ENCODE measurements at places on chromosomes 1 and 21. TPM values are rescaled to one million over a fixed set of nuclear protein-coding genes. Genes with fewer than 3 reads are reported as not detected.

MXRA8 gene
- 50.4 TPM for total RNA-seq

IL19 gene
- not detected for total RNA-seq

- no peak for DNase-seq
Observed at GRCh38 chr1:4963251-4963650, 308.8 kb downstream of the AJAP1 start.

DNA sequence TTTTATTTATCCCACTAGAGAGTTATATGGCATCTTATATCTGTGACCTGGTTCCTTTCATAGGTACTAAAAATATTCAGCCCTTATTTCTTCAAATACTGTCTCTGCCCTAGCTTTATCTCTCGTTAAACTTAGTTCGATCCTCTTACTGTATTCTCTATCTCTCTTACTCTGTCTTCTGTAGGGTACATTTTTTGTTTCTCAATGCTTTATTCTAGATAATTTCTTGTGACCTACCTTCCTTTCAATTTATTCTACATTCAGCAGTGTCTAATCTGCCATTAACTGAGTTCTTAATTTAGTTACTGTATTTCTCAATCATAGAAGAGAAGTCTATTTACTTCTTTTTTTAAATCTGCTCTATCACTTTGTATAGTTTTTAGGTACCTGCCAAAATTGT, 1.8 kb upstream of the ZFP69 start:
- DNase-seq, result no peak

DNA sequence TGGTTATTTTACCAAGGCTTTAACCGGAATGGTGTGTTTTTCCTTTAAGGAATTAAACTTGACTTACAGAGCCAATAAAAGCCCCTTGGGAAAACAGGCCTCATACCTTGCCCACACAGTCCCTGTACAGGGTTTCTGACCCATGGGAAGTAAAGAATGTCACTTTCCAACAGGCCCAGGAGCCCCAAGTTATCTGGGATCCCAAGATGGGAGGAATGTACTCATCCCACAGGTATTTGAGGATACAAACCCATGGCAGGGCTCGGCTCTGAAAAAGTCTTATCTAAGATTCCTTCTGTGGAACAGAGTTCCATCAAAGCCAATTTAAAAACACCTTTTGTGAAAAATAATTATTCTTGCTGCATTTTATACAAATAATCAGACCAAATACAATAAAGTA, 15.3 kb upstream of the COX20 start:
- no peak for DNase-seq

DNA sequence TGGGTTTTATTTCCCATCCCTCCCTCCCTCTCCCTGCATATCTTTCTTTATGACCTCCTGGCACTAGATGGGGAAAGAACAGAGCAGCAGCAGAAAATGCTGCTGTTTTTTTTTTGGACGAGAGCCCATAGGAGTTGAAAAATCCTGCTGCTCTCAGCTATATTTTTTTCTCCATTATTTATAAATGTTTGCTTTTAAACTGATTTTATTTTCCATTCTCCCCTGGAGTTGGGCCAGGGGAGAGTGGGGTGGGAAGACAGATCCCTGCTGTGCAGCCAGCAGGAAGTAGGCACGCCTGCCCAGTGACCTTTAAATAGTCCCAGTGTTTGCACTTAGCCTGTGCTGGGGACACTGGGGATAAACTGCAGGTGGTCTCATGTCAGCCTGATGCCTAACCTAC, 17.4 kb downstream of the SFT2D2 start:
- peak; percentile 42 for DNase-seq
